NCI-H748 treated with DMSO at 0.1 percent for 48 hours (cell line): ENCODE measurements at places on chromosomes 1 and 21.

DNA sequence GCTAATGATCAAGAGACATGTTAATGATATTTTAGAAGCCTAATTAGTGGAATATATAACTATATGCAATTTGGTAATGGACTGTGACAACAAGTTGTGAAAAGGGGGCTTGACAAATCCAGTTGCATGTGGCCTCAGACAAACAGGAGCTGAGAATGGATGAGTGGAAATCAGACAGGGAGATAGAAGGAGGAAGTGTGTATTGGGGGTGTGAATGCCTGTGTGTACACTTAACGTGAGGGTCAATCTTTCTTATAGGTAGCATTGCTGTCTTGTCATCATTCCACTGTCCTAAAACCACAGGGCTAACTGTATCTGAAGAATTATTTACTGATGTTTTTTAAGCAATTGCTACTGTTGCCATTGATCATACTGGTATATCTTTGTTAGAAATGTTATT is 64.8 kb downstream of the PBX1 start:
- no peak for DNase-seq

DNA sequence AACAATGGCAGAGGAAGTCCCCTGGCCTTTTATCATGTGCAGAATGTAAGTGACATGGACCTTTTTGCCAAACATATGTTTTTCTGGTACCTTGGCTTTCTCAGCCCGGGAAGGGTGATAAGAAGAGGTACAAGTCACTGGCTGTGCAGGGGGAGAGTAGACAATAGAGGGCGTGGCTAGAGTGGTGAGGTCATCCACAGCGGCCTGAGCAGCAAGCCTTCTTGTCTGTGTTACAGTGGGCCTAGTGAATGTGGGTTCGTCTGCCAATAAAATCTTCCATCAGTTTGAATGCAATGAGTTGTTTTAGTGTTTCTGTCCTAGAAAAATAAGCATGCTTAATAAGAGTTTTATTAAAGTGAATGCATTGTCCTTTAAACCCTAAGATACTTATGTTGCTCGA is 59.0 kb upstream of the PGD start:
- DNase-seq, result peak; percentile 5

DNA sequence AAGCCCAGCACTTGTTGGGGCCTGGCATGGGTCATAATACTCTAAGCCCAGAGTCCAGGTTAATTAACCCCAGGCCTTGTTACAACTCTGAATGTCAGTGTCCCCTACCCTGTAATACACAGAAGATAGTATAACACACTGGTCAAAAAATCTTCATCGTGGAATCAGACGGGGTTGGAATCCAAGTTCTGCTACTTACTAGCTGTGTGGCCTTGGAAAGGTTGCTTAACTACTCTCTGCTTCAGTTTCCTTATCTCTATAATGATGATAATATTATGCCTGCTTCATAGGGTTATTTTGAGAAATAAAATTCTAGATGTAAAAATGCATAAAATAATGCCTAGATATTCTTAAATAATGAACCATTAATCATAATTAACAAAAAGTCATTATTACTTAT is 77.8 kb upstream of the CTTNBP2NL start:
- no peak for DNase-seq

DNA sequence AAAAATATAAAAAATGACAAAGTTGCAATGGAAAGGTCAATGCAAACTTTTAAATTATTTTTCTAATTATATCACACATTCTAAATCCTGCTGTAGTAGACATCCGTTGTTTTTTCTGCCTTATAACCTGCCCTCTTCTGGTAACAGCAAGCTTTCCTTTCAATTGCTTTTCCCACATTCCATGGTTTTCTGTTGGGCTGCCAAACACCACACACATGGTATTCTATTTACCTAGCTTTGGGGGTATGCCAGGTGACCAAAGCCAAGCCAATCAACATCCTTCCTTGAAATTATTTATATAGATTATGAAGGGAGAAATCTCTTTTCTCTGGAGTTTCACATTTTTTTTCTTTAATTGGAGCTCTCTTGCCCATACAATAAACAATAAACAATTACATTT is 3.4 kb upstream of the LAMC1 start:
- DNase-seq, result no peak

GRCh38 chr1:9459816-9460407 is 79.4 kb upstream of the SLC25A33 start:
- no peak for DNase-seq

DNA sequence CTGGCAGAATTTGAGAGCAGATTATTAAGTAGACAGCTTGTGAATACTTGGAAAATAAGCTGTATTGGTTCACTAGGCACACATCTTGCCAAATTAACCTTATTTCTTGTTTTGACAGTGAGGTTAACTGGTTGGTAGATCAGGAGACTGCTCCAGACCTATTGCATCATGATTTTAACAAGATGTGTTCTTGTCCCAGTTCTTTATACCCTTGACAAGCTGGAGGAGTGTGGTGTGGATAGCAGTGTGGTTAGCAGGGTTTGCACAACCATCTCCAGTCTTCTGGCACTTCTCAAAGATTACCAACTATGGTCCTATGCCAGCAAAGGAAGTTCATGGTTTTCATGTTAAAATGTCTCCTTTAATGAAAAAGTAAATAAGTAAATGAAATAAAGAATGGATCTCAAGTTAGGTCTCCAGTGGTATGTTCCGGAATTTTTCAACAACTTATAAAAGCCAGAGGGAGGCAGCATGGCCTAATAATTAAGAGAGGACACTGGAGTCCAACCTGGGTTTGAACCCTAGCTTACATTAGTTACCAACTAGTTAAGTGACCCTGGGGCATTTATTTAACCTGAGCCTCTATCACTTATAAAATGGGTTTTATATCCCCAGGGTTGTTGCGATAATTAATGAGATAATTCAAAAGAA is 34.1 kb downstream of the DDX20 start:
- no peak for DNase-seq

DNA sequence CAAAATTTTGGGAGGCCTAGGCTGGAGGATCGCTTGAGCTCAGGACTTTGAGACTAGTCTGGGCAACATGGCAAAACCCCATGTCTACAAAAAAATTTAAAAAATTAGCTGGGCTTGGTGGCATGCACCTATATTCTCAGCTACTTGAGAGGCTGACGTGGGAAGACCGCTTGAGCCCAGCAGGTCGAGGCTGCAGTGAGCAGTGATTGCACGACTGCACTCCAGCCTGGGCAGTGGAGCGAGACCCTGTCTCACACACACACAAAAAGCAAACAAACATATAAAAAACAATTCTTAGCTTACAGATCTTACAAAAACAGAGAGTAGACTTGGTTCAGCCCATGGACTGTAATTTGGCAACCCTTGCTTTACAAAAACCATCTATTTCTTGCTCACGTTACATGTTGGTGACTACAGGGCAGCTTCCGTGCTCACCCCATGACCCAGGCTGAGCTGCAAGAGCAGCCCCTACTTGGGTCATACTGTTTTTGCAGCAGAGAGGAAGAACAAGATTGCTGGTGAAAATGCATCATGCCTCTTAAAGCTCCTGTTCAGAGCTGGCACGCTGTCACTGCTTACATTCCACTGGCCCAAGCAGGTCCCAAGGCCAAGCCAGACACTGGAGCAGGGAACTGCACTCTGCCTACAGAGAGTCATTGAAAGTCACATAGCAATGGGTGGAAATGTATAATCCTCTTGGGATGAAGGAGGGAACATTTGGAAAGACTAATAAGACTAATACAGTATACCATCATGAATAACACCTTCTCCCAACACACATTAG is 13.4 kb upstream of the ZBTB8A start:
- DNase-seq, result no peak

GRCh38 chr1:224626042-224626441 is 9.9 kb downstream of the CNIH3 start:
- no peak for DNase-seq

- no peak for DNase-seq
Measured at GRCh38 chr1:43622901-43623780, 26.8 kb upstream of the KDM4A start.

DNA sequence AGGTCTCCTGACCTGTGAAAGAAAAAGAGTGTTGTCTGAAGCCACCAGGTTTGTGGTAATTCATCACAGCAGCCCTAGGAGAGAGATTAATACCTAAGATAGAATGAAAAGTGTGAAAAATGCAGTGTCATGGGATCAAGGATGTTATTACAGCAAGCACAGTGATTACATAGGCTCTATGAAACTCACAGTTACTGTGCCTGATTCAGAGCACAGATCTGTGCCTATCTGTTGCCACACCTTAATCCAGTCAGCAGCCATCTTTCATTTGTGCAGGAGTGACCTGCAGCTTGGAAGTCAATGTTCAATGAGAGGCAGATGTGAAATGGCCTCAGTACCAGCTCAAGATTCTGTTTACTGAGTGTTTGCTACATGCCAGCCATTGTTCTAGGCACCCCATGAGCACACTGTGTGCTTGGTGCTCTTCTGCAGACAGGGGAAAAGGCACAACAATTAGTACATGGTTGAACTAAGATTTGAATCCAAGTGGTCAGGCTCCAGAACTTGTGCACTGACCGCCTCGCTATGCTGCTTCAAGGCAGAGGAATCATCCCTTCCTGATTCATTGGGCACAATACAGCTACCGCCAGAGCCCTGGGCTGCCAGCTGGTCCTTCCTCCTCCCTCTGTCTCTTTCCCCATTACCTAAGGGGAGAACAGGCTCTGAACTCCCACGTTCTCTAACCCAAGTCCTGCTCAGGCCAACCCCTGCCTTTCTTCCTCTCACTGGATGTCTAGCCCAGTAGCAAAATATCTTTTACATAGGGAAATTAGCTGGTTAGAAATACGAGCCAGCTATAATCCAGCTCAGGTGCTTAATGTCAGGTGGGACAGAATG is 56.3 kb upstream of the NEK2 start:
- DNase-seq, result no peak

- DNase-seq, result no peak
Measured at GRCh38 chr1:6638226-6638625, 13.6 kb downstream of the THAP3 start.

DNA sequence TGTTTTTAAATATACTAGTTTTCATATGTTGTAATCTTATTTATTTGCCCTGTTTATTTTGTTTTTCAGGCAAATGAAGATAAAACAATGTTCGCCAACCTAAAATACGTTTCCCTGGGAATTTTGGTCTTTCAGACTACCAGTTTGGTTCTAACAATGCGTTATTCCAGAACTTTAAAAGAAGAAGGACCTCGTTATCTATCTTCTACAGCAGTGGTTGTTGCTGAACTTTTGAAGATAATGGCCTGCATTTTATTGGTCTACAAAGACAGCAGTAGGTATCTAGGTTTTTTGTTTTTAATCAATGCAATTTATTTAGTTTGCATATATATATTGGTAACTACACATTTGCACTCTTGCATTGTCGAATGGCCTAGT is 23.7 kb downstream of the SLC35A3 start:
- DNase-seq, result no peak

GRCh38 chr1:10960411-10961299 is 51.8 kb upstream of the TARDBP start:
- DNase-seq, result peak; percentile 57

DNA sequence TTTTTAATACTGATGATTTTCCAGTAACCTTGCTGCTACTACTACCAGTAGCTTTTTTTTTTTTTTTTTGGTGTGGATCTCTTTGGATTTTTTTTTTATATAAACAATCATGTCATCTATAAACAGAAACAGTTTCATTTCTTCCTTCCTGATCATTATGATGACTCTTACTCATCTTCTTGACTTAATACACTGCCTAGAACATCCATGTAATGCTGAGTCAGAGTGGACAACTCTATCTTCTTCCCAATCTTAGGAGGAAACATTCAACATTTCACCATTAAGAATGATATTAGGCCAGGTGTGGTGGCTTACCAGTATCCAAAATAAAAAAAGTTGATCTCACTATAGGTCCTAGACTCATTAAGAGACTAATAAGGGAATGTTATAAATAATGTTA is 69.1 kb downstream of the RUSC1 start:
- no peak for DNase-seq

DNA sequence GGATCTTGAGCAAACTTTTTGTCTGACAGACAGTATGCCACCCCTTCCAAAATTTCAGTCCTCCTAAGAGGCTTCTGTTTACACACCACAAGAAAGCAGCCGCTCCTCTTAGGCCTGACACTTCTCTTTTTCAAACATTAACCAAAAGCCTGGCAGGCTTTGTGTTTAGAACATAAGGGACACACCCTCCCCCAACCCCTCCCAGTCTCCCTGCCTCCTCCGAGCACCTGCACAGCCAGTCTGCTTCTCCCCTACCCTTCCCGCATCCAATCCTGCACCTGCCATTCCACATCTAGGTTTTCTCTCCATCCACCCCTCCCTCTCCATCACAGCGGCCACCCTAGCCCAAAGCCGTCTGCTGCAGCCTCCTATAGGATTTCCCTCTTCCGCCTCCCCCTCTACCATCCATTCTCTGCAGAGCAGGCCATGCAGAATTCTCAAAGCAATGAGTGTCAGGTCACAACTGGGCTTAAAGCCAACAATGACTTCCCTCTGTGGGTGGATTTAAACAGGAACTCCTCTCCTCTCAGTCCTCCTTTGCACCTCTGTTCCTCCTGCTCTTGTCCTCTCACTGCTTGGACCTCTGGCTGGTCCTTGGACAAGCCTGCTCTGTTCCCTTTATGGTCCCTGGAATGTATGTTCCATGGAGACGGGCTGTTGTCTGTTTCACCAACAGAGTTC is 478.2 kb downstream of the NPHP4 start:
- peak; percentile 82 for DNase-seq

- peak; percentile 95 for DNase-seq
Measured at GRCh38 chr1:39615086-39615673, 24.3 kb downstream of the HEYL start.

DNA sequence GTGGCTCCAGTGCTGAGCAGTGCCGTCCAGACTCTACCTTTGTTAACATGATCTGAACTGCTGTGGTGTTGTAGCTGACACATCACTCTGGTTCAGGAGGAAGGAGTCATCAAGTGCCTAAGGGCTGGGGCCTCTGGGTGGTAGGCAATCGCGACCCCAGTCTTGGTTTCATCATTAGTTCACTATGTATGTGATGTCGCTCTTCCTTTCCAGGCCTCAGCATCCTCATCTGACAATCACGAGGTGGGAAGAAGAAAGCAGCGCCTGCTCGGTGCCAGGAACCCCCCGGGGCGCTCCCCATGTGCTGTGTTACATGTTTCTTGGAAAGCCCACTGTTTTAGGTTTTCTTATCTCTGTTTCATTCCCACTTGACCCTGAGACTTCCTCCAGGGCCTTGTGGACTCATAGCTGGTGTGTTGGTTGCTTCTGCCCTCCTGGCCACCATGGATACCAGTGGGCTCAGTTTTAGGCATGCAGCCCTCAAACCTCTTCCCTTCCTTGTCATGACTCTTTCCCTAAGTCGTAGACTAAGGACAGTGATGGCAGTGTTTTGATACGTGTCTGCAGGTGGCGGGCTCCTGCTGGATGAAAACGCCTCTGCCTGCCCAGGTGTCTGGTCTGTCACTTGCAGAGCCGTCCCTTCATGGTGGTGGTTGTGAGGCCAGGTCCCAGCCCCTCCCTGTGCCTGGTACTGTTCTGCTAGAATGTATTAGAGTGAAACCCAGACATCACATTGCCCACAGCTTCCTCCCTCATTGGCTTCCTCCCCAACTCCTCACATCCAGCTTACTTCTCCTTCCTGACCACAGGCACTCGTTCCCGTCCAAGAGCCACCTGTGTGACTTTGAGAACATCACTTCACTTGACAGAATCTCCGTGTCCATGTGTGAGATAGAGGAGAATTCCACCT is 17.2 kb upstream of the FOXO6 start:
- DNase-seq, result no peak

GRCh38 chr1:246139745-246140182 is 367.3 kb downstream of the SMYD3 start:
- DNase-seq, result no peak

GRCh38 chr1:27592931-27593677 is 10.8 kb downstream of the AHDC1 start:
- DNase-seq, result no peak
